Vagina (tissue), 2 donors: ENCODE measurements at places on chromosomes 11 and 22.
A peak's percentile ranks its signal among the peaks of the same experiment; 100 is the strongest.

GRCh38 chr11:93541884-93542810, 1.0 kb downstream of the SMCO4 start:
- DNase-seq = no peak

DNA sequence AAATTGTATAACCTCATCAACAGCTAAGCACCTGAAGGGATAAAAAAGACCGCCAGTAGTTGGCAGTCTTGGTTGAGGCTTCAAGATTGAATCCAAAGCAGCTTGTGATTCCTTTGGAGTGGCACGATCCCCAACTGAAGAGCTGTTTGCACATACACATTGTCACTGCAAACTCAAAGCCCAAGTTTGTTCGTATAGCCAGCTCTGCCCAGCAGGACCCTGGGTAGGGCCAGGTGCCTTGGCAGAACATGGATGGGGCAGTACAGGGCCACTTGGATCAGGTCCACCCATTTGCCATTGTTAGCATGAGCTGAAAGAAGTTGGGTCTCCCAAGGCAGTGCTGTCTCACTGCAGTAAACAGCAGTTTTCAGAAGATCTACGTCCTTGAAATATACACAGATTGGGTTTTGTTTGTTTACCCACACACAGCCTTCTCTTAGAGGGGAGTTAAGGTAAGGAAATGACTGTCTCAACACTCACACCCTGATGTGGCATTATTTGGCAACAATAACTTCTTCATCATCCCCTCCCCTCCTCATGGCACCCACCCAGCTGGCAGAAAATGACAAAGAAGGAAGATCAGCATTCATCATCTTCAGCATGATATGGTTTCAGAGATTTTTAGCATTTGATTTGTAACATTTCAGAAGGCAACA, 132.9 kb downstream of the COMMD9 start:
- no peak for DNase-seq

GRCh38 chr22:25122136-25122764, 77.4 kb upstream of the CRYBB3 start:
- no peak for DNase-seq

DNA sequence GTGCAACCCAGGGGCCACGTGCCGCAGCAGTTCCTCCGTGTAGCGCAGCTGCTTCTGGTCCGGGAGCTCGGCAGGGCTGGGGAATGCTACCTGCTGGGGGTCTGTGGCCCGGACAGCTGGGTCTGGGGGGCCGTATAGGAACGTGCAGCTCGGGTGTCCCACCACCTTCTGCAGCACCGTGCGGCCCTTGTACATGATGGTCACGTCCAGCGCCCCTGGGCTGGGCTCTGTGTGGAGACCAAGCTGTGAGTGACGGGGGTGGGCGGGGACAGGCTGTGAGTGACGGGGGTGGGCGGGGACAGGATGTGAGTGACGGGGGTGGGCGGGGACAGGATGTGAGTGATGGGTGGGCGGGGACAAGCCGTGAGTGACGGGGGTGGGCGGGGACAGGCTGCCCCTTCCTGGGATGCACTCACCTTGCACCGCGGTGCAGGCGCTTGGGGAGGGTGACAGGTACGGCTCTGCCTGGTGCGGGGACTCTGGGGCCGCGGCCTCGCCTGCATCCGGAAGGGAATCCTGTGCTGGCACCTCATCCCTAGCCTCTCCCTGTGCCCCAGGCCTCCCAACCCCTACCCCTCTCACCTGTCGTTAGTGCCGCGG, 2.3 kb downstream of the IRF7 start:
- DNase-seq = no peak

GRCh38 chr11:117815262-117815803, 9.2 kb downstream of the FXYD2 start:
- no peak for DNase-seq

GRCh38 chr11:90204832-90205646, 17.8 kb downstream of the CHORDC1 start:
- no peak for DNase-seq

DNA sequence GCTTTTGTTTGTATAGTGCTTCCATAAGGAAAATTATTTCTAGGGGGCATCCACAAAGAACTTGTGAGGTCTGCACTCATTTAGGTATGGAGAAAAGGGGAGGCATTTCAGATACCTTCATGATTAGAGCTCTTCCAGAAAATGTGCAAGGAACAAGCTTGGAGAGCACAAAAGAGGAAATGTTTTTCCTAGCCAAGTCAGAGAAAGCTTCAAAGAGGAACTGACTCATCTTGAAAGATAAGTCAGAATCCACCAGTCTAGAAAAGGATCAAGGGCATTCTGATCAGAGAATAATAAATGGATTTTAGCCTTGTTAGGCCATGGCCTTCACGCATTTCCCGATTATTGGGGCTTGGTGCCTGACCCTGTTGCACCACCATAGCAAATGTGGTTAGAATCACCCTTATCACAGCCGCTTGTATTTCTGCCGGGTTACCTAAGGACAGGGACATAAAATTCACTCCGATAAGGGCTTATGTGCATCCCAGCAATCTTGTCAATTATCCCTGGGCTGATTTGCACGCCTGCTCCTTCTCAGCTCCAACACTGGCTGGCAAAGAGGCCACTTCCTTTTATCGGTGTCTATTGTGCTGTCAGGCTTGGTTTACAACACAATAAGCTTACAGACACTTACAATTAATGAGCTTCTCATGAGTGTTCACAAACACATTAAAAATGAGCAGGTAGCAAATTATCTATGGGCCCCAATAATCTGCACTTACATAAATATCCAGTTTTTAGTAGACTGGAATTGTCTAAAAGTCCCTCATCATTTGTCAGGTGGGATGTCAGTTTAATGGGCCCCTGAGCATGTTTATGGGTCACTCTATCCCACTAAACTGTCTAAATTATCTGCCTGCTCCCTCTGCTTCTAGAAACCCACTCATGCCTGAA, 613.5 kb downstream of the SOX6 start:
- DNase-seq = no peak

- DNase-seq = peak; percentile 58
These were observed 144.6 kb upstream of the RASSF10 start for GRCh38 chr11:12864316-12865156.

DNA sequence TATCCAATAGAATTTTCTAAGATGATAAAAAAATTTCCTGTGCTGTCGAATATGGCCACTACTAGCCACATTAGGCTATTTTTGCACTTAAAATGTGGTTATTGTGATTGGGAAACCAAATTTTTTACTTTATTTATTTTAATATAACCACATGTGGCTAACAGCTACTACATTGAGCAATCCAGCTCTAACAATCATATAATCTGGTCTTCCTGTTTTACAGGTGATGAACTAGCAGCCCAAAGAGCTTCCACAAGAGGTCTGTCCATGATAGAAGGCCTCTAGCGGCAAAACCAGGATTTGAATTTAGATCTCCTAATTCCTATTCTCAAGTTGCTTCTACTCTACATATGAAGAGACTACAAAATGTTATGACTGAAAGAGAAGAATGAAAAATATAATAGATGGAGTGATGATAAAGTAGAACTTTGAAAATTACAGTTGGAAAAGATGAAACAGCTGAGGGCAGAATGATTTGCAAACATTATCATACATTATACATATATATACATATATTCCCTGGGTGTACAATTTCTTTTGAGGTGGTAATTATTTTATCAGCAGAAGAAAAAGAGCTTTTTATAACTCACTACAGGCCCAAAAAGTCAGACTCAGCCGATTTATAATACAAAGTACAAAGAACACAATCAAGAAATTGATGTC, 363.5 kb upstream of the PITPNB start:
- DNase-seq = no peak

- no peak for DNase-seq
These were observed 211.4 kb upstream of the NARS2 start for GRCh38 chr11:78786086-78786485.

DNA sequence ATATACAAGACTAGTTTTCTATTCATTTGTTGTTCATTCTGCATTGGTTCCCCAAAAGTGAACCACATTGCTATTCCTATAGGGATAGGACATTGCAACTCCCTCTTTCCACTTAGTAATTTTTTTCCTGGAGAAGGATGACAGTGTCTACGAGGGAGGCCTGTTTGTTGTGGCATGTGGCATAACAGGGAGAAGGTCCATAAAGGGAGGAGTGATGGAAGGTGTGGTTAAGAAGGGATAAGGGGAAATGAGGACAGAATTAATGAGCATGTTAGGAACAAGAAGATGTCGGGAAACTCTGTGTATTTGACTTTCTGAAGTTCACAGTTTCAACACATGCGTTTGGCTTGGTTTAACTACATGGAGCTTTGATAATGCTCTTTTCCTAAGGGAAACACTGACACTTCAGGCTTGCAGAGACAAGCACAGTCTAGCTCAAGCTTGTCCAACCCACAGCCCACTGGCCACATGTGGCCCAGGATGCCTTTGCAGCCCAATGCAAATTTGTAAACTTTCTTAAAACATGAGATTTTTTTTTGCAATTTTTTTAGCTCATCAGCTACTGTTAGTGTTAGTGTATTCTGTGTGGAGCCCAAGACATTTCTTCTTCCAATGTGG, 149.7 kb downstream of the TRPC6 start:
- no peak for DNase-seq

DNA sequence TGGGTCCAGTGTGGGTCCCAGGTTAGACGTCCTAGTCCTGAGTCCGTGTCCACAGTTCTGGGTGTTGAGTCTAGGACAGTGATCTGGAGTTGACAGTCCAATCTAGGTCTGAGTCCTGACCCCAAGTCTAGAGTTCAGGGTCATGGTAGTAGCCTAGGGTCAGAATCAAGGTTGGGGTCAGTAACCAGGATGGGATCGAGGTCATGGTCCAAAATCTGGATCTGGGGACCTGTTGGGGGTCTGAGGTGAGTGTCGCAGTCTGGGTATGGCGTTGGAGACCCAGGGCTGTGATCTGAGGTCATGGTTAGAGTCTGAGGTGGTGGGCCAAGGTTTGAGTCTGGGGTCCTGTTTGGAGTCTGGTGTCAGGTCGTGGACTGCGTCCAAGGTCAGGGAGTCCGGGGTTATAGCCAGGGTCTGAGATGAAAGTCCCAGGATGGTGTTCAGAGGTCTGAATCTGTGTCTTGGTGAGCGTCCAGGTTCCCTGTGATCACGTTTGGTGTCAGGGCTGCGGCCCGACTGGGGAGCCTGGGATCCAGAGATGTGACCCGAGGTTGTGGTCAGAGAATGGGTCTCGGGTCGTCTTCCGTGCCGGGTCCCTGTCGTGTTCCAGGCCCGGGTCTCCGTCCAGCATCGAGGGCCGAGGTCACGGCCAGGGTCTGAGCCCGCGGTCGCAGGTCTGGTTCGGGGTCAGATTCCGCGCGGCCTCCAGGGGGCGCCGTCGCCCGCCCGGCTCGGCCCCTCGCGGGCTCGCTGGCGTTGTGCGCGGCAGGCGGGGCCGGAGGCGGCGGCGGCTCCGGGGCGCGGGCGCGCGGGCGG, 432 bp upstream of the GRK2 start:
- DNase-seq = no peak

DNA sequence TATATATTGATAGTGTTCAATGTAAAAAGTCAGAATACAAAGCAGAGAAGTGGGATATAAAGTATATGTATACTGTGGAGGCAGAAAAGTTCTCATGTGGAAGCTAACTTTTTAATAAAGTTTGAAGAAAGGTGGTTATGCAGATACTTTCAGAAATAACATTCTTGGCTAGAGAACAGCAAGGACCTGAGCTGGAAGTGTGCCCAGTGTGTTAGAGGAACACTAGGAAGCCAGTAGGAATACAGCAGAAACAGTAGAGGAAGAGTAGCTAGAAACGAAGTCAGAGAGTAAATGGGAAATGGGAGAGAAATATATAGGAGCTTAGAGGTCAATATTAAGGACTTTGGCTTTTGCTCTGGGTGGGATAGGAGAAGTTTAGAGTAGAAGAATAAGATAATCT, 464.9 kb upstream of the CCDC90B start:
- DNase-seq = no peak

- DNase-seq = peak; percentile 90
These were observed 151.0 kb upstream of the B3GAT1 start for GRCh38 chr11:134562941-134563471.

DNA sequence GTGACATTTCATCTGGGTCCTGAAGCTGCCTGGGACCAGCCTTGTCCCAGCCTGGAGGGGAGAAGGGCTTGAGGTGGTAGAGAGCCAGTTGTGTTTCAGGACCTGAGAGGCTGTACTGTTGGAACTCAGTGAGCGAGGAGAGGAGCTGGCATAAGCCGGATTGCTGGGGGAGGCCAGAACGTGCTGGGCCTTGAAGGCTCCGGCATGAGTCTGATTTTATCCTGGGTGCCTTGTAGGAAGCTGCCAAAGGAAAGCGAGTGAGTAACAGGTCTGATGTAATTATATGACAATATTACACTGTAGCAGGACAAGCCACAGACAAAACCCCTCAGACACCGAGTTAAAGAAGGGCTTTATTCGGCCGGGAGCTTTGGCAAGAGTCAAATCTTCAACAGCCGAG, 17.2 kb downstream of the AP2A2 start:
- no peak for DNase-seq

DNA sequence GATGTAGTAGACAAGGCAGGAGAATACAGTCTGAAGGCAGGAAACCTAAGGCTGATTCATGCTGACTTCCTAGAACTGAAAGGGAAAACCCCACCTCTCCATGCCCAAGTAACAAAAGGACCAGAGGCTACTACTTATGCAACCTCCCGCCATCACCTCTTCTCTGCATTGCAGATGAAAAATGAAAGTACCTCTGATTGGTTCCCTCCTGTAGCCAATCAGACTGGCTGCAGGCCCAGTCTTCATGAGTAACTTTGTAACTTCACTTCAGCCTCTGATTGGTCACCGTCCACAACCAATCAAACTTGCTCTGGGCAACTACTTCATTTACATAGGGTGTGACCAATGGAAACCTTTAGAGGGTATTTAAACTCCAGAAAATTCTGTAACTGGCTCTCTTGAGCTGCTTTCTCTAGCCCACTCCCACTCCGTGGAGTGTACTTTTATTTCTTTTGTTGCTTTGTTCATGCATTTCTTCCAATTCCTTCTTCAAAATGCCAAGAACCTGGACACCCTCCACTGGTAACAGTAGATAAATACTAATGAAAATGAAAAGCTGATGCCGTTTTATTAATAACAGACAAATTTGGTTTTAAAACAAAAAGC, 5.2 kb upstream of the MAP6 start:
- no peak for DNase-seq

DNA sequence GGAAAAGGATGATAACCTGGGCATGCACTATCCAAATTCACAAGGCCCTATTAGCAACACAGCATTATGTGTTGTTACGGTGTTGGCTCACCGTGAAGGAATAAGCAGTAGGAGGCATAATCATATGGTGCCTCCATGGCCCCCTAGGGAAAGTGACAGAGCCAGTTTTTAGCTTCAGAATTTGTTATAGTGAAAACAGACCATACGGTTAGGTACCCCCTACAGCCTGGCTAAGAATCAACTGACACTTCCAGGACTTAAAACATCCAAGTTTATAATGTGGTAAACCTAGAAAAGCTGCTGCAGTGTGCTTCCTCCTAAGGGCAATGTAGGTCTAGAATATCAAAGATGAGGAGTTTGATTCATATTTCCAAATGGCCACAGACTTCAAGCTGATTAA, 30.4 kb downstream of the KIF18A start:
- DNase-seq = no peak

DNA sequence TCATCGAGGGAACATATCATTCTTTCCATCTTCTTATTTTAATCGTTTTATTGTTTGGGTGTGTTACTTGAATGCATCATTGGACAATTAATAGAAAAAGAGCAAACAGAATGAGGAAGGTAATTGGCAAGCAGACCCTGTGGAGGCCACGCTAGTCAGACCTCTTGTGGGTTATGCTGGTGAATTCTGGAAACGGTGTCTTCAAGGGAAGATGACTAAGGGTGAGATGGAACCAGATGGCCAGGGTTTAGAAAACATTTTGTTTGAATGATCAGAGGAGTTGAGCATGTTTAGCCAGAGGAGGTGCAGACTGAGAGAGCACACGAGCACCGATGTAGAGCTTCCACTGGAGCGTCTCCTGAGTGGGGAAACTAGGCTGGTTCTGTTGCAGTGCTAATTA, 8.5 kb downstream of the ST14 start:
- DNase-seq = no peak
